ENCODE measurements at places on chromosomes 3 and 15.

GRCh38 chr3:11915621-11916424 is 69.1 kb upstream of the TAMM41 start:
- no peak for DNase-seq

DNA sequence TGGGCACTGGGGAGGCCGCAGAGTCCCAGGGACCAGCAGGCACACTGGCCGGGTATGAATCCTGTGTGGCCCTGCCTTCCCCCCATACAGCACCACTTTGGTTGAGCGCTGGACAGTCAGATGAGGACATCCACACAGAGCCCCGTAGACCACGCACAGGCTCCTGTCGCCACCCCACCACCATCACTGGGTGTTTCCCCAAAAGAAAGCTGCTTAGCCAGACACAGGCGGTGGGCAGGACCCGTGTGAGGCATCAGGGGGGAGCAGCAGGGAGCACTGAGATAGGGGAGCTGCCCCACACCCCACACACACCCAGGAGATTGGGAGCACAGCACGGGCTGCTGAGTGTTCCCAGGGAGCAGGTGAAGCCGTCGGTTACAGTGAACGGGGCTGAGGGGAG is 42.4 kb upstream of the SLC41A3 start:
- no peak for DNase-seq

DNA sequence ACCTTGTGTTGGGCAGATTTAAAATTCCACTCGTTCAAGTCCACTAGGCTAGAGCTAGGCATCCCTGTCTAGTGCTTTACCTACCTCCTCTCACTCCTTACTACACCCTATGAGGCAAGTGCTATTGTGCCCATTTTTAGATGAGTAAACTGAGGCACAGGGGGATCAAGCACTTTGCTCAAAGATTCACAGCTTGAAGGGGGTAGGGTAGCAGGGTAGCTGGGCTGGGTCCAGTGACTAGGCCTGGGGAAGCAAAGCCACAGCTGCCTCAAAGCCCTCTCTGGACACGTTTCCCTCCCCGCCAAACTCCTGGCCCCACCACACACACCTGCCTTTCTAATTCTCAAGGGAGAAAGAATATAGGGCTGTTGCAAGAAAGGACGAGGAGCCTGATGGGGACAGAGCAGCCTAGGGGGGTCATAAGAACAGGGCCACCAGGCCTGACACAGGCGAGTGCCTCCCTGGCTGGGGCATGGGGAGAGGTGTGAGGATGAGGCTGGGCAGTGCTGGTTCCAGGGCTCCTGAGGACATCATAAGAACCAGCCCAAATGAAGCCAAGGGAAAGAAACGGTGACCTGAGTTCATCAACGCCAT is 34.8 kb upstream of the SFMBT1 start:
- DNase-seq: no peak

DNA sequence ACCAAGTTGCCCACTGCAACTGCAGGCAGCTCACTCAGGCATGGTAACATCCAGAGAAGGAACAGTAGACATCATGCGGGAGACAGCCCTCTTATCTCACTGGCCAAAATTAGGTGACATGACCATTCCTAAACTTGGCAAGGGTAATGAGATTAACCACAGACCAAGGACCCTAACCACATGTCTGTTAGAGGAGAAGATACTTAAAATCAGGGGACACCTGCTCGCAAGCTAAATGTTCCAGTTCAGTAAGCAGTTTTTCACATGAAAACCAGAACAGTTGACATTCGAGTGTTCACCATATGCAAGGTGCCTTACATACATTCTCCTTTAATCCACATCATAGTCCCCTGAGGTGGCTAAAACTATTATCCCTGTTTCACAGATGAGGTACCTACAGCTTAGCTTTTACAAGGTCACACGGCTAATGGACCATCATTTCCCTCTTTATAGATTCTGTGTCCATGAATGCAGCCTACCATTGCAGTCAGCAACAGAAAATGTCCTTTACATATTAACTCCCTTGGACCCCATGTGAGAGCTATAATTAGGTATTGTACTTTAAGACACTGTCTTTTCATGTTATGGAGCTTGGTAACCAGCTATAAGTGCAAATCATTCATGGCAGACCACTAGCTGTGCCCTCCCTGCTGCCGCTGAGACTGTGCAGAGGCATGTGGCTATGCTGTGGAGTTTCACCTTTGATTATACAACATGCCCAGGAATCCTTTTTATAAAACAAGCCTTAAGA is 154.1 kb downstream of the LIPC start:
- DNase-seq: no peak

DNA sequence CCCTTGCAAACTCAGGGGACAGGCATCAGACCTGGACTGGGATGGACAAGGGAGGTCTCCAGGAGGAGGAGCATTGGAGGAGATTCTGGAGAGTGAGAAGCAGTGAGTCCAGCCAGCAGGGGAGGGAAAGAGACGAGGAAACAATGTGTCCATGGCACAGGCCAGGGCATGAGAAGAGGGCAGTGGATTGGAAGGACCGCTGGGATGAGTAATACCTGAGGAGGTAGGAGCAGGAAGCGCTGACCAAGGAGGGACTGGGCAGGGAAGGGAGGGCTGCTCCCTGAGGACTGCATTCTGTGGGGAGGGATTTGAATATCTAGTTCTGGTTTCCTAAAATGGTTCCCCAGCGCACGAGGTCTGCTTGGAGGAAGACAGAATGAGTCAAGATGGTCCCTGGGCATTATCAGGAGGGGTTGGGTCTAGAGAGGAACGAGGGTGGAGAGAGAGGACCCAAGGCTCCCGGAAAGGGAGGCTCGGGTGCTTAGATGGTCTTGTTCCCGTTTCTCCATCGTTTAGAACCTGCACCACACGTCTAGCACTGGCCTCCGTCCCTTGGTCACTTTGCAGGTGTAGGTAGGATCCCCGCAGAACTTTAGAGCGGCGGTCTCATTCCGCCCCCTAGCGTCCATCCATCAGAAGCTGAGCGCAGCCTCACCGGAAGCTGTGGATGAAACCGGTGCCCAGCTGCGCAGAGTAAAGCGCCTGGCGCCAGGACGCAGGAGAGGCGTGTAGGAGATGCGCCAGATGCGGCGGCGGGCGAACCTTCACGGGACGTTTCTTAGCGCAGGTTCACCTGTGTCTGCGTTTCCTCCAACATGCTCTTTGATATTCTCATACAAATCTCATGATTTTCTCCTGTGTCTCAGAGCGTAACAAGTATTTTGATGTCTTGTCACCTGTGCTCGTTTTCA is 190.7 kb upstream of the NDN start:
- DNase-seq: no peak

- no peak for DNase-seq
Measured at GRCh38 chr3:58994746-58995330, 55.0 kb downstream of the CFAP20DC start.

DNA sequence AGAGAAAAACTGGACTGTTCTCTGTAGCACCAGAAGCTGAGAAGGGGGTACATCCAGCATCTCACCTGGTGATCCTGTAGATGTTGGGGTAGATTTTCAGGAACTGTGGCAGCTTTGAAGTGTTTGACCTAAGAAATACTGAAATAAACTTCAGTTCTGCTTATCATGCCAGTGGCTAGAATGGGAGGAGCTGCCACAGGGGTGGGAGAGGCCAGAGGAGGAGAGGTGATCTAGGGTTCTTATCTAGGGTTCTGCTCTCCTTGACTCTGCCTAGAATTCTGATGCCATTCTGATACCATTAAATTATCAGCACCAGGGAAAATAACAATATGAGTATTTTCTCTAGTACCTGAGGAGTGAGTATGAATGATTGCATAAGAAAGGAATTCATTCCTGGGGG is 10.2 kb upstream of the CPOX start:
- DNase-seq: no peak

DNA sequence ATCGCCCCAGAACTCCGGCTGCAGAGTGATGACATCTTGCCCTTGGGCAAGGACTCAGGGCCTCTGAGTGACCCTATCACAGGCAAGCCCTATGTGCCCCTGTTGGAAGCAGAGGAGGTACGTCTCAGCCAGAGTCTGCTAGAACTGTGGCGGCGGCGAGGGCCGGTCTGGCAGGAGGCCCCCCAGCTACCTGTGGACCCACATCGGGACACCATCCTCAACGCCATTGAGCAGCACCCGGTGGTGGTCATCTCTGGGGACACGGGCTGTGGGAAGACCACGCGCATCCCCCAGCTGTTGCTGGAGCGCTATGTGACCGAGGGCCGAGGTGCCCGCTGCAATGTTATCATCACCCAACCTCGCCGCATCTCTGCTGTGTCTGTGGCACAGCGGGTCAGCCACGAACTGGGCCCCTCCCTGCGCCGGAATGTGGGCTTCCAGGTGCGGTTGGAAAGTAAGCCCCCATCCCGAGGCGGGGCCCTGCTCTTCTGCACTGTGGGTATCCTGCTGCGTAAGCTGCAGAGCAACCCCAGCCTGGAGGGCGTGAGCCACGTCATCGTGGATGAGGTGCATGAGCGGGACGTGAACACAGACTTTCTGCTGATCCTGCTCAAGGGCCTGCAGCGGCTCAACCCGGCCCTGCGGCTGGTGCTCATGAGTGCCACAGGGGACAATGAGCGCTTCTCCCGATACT is 43.4 kb downstream of the DHX30 start:
- no peak for DNase-seq

- no peak for DNase-seq
Measured at GRCh38 chr15:78265137-78265460, 737 bp downstream of the DNAJA4 start.

DNA sequence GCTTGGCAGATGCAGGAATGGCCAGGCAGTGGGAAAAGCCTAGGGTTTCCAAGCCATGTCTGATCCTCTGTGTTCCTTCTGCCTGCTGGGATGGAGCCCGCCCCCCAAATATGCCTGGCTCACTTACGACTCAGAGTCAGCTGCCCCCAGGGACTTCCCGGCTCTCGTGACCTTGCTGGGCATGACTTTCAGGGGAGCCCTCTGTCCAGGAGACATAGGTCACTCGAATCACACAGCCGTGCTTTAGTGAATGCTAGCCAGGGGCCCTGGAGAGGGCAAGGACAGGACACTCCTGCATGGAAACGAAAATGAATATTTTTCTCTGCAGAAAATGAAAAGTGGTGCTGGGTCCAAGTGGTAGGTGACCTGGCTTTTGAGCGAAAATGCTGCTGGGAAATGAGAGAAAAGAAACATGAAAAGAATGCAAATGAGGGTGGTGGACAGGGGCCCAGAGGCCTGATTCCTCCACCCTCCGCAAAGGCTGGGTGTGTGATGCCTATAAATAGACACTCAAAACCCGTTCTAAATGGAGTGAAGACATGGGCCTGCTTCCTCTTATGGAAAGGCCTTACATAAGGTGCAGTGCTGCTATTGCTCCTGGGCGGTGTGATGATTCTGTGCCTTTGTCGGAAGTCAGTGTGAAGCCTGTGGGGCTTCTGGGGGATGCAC is 107.4 kb downstream of the APBA2 start:
- DNase-seq: no peak

- DNase-seq: no peak
Measured at GRCh38 chr3:94234177-94234788, 171.4 kb downstream of the NSUN3 start.

DNA sequence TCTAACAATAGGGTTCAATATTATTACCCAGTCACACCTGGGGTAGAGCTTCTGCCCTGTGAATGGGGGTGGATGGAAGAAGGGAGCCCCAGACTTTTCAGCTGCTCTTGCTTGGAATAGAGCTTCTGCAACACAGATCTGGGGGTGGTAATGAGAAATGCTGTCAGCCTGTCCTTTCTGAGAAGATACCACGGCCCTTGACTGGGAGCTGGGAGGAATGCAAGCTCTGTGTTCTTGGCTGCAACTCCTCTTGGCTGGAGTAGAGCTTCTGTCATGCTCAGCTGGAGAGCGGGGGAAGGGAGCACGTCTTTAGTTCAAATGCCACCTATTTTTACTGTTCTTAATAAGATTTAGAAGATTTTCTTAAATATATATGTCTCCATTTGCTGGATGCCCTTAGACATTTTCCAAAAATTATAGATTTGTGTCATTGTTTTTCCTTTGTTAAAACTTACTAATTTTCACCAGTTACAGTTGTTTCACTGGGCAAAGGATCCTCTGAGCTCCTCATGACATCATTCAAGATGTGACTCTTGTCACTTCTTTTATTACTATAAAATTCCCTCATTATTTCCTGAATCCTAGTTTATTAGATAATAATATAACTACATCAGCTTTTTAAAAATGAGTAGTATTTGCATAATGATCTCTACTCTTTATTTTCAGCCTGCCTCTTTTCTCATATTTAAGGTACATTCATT is 180.0 kb upstream of the TGFBR2 start:
- peak; percentile 3 for DNase-seq

DNA sequence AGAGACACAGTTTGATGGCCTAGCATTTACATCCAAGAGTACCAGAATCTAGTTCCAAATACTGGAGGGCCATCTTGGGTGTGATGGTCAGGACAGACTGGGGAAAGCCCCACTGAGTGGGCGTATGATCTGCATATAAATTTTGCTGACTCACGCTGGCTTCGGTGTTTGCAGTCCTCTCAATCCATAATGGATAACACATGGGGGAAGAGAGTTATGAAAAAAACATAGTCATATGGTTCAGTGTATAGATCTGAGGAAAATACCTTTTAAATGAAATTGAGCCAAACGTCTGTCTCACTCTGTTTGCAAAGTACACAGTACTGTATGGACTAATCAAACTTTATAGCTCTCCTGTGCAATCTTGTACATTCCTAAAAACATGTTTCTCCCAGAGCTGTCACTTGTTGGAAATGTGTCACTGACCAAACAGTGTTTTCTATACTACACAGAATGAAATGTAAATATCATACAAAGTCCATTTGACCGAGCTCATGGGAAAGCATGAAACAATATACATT is 125.3 kb upstream of the THBS1 start:
- no peak for DNase-seq

DNA sequence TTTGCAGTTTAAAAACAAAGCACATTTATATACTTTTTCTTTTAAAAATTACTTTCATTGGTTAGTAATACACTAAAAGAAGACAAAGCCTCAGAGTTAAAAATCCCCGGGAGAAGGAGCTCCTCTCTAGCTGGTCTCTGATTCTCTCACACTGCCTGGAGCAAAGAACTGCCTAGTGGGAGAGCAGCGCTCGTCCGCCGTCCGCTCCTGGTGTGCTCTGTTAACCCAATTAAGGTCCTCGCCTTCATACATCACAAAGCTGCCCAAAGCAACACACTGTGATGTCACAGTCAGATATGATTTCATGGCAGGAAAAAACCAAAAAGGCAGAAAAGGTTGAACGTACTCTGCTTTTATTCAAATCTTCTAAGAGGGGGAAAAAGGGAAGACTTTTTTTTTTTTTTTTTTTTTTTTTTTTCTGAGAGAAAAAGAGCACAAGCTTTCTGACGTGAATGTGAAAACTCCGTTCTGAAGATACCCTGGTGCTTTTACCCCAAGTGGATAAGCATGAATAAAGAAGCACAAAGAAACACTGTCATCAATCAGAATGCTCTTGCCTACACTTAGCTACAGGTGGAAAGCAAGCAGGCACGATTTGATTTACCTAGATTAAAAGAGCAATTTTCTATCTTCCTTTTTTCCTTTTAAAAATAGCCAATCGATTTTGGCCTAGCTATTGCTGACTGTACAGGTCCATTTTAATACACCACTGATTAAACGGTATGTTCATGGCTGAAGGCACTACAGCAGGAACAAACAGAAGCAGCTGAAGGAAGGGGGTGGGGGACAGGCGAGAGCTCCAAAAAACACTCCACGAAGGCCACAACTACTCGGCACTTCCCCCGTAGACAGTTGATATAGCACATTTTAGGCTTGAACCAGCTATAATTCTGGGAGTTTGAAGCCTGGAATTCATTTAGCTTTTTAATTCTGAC is 115.2 kb downstream of the TIGIT start:
- peak; percentile 18 for DNase-seq

GRCh38 chr3:40780925-40781406 is 256.2 kb downstream of the ZNF621 start:
- no peak for DNase-seq

- no peak for DNase-seq
Measured at GRCh38 chr3:66803721-66804695, 194.1 kb upstream of the KBTBD8 start.

GRCh38 chr3:57003676-57004075 is 56.8 kb upstream of the SPATA12 start:
- DNase-seq: no peak
